ENCODE measurements at places on chromosomes 13 and 19.

- no peak for DNase-seq
These were observed 1224.4 kb downstream of the EFNB2 start for GRCh38 chr13:105311094-105311493.

DNA sequence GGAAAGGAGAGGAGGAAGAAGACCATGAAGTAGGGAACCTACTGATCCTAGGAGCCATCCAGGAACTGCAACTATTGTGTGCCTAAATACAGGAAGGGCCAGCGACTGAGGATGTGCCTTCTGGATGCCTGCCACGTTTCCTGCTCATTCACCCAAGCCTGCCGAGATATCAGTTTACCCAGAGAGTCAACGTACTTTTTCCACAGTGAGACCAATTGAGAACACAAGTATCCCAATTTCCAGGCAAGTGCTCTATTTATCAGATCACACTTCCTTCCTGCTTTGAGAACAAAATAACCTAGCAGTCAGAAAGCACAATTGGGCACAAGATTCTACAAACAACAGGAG lies 122.4 kb downstream of the AKAP11 start:
- no peak for DNase-seq

DNA sequence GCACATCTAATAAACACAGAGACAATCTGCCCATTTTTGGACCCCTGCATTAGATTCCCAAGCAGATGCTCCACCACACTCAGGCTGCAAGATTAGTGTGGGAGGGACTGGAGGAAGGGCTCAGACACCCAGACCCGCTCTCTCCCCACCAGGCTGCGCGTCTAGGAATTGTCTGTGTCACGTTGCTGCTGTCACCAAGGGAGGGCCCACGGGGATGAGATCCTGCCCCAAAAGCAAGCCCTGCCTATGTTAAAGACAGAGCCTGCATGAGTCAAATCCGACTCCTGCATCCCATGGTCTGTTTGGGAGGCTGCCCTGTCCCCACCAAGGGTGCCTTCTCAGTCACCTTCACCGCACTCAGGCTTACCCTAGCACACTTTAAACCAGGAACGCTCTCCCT lies 114.4 kb upstream of the ZNF507 start:
- no peak for DNase-seq

- DNase-seq, result no peak
These were observed 36.8 kb upstream of the PSG9 start for GRCh38 chr19:43306097-43306496.

DNA sequence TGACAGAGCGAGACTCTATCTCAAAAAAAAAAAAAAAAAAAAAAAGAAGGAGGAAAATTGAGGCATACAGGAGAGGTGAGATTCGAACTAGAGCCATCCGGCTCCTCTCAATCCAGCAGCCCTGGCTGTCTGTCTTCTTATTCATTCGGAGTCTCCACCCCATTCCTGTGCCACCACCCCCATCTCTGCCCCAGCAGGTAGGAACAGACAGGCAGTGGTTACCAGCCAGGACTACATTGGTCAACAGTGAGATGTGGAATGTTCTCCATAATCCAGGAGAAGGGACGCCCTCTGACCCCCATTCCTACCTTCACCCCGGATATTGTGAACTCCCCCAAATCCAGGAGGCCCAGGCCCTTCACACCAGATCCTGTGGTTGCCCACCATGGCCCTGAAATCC lies 6.6 kb upstream of the S1PR2 start:
- DNase-seq, result no peak

DNA sequence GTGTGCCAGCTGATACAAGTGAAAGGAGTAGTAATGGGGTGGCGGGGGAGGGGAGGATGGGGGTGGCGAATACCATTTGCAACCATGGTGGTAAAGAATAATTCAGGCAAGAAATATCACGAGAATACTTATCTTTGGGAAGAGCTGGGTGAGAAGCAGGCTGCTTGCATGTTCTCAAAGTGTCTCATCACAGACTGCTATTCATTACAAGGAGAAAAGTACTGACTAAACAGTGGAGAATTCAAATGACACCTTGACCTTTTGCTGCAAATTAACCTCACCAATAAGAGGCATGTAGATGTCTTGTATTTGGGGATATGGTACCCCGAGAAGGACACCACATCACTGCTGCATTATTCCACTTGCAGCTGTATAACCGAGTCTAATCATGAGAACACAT lies 585.7 kb upstream of the GPC6 start:
- no peak for DNase-seq

DNA sequence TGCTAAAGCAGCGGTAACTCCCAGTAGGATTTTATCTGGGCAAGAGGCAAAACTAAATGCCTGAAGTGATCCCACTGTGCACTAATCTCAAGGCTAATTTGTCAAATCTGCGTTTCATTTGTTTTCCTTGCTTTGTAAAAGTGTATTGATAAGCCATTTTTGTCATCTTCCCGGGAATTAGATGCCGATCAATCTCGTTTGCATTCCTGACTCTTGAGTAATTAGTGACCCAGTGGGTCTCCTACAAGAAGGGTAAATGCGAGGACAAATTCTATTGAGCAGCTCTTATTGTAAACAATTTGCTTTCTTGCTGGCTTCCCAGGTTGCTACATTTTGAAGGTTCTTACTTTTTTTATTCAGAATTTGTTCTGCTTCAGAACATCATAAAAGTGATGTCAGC lies 129.7 kb downstream of the EFNB2 start:
- no peak for DNase-seq

- DNase-seq, result no peak
These were observed 104.1 kb downstream of the FRY start for GRCh38 chr13:32135655-32136054.

DNA sequence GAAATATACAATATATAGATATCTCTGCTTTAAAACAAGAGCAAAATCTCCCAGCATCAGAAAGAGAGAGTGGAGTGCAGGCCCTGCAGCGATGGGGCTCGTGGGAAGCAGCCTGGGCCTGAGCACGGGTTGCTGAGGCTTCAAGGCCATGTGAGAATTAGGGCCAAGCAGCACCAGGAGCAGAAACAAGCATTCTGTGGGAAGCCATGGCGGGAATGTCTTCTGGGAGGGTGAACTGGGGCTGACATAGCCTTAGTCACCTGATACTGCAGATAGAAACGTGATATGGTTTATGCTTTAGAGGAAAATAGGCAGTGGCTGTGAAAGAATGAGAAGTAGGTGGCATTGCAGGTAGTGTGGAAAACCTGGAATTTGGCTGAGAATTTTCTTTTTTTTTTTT lies 472.3 kb downstream of the IRS2 start:
- DNase-seq, result no peak

GRCh38 chr13:94160875-94161274 lies 318.6 kb downstream of the DCT start:
- no peak for DNase-seq

DNA sequence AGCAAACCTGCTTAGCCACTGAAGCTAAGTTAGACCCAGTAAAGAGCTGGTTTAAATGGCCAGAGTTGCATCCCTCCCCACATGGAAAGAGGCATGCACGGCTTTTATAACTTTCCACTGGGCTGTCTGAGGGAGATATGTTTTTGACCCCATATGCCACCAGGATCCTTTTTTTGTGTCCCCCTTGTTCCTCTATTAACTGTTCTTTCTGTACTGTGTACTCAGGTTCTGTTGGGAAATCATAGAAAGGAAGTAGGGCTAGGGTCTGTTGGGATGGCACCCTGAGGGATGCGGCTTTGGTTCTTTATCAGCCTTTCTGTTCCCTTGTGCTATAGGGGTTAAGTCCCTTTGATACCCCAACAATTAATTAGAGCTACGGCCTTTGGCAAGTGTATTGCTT lies 12.2 kb upstream of the TM9SF2 start:
- DNase-seq, result no peak

- DNase-seq, result no peak
These were observed 56.2 kb upstream of the C13orf46 start for GRCh38 chr13:114029866-114030625.

- DNase-seq, result no peak
These were observed 99.2 kb downstream of the ZDHHC20 start for GRCh38 chr13:21359855-21360254.

GRCh38 chr13:67574320-67575233 lies 344.4 kb upstream of the PCDH9 start:
- DNase-seq, result no peak

GRCh38 chr13:102657630-102658029 lies 37.2 kb downstream of the METTL21C start:
- no peak for DNase-seq

DNA sequence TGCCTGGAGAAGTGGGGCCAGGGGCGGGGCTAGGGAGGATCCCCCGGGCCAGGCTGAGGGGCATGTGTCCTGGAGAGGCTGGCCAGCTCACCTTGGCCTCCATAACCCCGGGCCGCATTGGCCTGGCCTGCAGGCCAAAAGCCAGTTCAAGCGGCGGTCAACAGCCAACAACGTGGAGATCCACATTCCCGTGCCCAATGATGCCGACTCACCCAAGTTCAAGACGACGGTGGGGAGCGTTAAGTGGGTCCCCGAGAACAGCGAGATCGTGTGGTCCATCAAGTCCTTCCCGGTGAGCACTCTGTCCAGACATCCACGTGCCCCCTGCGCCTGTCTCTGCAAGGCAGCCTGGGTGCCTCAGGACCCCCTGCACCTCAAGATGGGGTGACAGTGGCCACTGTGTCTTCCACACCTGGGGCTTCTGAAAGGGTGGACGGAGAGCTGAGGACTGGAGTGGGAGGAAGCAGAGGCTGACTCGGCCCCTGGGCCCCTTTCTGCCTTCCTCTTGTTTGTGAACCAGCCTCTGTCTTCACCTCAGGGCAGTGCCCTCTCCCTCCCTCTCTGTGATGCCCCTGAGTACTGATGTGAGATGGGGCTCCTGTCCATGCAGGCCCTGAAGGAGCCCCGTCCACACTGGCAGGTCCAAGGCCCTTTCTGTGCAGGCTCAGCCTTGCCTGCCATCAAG lies 31.1 kb downstream of the AP1M1 start:
- DNase-seq, result no peak

DNA sequence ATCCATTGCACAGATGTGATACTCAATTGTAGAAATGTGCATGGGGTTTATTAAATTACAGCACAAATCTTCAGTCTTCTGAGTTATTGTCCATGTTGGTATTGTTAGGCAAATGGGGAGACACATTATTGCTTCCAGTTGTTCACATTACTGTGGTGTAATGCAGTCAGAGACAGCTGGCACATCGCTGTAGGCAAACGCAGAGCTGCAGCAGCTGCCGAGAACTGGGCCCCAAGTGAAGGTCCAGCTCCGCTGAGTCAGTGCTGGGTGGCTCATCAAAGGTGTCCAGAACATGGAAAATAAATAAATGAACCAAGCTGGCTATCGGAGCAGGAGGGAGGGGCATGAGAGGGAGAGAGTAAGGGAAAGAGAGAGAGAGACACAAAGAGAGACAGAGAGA lies 299.1 kb upstream of the OBI1 start:
- DNase-seq, result no peak

DNA sequence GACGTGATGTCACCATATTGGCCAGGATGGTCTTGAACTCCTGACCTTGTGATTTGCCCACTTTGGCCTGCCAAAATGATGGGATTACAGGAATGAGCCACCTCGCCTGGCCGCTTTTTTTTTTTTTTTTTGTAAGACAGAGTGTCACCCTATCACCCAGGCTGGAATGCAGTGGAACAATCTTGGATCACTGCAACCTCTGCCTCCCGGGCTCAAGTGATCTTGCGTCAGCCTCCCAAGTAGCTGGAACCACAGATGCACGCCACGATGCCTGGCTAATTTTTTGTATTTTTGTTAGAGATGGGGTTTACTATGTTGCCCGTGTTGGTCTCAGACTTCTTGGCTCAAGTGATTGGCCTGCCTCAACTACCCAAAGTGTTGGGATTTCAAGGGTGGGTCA lies 28.9 kb upstream of the ZNF808 start:
- DNase-seq, result no peak

DNA sequence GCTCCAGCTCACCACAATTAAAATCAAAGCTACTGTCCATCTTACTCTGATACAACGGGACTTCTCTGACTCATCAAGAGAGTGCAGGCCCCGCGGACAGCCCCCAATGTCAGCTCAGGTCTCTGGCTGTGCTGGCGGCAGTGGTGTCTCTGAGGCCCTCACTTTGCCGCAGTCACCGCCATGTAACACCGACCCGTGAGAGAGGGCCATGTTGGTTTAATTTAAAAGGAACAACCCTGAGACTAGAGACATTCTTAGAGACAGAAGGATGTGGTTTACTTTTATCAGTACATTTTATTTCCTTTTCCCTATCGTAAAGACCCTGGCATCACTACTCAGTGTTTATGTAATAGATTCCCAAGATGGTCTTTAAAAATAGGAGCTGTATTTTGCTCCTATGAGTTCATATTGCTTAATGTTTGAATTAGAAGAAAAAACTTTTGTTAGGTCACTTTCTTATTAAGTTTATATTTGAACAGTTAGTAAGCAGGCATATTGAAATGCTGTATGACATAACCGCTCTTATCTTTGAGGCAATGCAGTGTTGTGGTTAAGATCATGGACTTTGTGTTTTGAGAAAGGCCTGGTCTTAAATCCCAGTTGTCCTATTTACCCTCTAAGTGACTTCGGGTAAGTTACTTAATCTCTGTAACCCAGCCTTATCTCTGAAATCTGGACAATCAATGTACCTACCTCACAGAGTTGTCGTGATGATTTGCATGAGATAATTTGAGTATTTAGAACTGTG lies 23.4 kb downstream of the DGKH start:
- DNase-seq, result no peak

DNA sequence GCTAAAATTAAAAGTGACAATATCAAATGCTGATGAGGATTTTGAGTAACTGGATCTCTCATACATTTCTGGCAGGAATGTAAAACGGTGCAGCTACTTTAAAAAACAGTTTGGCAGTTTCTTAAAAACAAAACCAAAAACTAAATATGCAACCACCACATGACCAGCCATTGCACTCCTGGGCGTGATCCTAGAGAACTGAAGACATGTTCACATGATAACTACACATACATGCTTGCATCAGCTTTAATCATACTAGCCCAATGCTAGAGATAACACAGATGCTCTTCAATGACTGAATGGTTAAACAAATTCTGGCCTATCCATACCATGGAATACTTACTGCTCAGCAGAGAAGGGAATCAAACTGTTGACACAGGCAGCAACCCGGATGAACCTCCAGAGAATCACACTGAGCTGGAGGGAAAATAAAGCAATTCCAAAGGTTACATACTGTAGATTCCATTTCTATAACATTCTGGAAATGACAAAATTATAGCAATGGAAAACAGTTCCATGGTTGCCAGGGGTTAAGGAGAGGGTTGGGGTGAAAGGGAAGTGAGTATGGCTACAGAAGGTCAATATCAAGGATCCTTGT lies 25.5 kb upstream of the NAXD start:
- DNase-seq, result no peak

- peak; percentile 72 for DNase-seq
These were observed 262.3 kb downstream of the TBC1D4 start for GRCh38 chr13:75219479-75220237.

DNA sequence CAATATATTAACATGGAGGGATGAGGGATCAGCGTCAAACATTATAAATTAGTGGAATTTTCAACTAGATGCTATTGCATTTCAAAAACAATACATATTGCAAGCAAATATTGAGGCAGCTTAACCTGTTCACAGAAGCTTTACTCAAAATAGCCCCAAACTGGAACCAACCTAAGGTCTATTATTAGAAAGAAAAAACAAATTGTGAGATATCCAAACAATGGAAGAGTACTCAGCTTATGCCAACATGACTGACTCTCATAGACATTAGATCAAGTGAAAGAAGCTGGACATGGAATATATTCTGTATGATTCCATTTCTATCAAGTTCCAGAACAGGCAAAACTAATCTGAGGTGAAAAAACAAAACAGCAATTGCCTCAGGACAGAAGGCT lies 27.6 kb upstream of the NEK3 start:
- no peak for DNase-seq

Measured in stimulated activated CD4-positive, alpha-beta T cell treated with anti-CD3 and anti-CD28 coated beads, Interleukin-2, amount 100 ng/mL, for 4 hours (primary cell).